Germinal center (tissue), 1 donor: ENCODE measurements at places on chromosomes 1 and 21.
A peak's percentile ranks its signal among the peaks of the same experiment; 100 is the strongest.

DNA sequence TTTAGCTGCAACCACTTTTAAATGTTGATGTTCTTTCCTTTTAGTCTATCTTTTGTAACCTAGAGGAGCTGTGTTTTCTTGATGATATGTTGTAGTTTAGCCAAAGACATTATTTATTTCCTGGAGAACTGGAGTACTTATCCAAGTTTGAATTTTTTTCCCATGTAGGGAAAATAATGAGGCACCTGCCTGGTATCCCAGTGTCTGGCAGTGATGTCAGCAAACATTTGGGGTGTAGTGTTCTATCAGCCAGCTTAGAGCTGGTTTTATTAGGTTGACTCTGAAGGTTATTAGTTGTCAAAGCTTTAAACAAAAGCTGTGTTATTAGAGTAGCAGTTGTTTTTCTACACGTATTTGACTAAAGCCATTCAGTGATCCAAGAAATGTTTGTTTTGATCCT is 3.2 kb downstream of the CTPS1 start:
- no peak for DNase-seq

GRCh38 chr1:81999364-81999763 is 198.6 kb downstream of the ADGRL2 start:
- no peak for DNase-seq

DNA sequence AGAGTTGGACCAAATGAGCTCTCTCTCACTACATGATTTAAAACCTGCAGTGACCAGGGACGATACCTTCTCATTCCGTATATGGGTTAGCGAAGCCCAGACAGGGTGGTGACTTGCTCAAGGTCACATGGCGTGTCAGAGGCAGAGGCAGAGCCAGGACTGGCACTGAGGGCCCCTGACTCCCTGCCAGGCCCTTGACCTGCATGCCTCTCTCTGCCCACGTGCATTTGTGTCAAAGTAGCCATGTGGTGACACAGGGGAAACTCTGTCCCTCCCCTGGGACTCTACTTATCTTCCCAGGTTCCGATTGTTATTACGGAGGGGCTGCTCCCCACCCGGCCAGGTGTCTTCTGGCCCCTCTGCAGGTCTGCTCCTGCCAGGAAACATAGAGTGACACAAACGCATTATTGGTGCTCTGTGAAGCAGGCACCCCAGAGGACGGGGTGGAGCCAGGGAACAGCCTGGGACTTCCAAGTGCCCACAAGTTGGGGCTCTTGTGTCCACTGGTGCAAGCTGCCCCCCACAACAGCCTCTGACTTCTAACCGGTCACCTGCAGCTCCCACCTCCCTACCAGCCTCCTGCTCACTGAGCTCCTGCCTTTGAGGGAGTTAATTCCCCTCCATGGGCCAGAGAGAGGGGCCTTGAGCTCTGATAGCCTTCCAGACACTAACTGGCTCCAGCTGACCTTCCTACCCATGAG is 7.3 kb upstream of the TINAGL1 start:
- DNase-seq: no peak

DNA sequence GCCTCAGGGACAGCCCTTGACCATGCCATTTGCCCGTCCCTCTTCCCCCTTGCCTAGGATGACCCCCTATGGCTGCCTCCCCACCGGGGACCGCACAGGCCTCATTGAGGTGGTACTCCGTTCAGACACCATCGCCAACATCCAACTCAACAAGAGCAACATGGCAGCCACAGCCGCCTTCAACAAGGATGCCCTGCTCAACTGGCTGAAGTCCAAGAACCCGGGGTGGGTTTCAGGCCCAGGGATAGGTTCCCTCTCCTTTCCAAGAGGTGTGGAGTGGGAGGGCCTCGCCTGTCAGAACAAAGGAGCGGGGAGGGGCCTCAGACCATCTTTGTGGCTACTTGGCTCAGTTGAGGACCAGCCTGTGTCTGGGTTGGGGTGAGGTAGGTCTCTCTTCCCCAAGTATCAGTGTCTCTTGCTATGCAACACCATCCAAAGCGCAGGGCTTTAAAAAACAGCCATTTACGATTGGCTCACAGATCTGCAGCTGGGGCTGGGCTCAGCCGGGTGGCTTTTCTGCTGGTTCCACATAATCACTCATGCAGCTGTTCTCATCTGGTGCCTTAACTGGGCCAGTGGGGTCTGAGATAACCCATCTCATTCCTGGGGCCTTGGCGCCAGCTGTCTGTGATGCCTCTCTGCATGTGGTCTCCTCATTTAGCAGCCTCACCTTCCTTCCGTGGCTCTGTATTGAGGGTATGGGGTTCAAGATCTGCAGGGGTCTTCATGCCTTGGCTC is 71.7 kb downstream of the PIK3CD start:
- DNase-seq: no peak

DNA sequence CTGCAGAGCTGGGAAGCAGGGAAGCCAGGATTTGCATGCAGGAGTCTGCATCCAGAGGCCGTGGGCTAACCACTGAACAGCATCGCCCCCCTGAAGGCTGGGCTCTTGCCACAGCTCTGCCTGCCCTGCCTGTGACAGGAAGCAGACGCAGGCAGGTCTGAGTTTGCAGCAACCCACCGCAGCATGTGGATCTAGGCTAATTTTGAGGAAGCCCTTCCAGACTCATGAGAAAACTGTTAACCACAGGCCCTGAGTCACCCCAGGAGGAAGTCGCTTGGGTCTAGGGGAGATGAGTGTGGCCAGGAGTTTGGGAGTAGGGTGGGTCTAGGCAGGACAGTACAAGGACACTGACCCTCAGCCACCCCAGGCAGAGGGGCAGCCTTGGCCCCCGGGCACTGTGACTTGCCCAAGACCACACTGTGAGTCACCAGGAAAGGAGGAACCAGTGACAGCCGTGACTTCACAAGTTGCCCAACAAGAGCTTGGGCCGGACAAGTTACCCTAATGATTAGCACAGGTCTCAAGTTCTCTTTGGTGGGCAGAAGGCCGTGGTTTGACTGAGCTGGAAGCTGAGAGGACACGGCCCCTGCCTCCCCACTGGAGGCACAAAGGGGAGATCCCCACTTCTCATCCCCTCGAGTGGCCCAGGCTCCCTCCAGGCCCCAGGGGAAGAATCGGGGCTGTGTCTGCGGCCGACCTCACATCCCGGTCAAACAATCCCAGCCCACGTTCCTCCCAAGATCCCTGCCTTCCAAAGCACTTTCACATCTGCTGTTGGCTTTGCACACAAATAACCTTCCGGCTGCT is 826 bp downstream of the LAPTM5 start:
- peak; percentile 53 for DNase-seq

DNA sequence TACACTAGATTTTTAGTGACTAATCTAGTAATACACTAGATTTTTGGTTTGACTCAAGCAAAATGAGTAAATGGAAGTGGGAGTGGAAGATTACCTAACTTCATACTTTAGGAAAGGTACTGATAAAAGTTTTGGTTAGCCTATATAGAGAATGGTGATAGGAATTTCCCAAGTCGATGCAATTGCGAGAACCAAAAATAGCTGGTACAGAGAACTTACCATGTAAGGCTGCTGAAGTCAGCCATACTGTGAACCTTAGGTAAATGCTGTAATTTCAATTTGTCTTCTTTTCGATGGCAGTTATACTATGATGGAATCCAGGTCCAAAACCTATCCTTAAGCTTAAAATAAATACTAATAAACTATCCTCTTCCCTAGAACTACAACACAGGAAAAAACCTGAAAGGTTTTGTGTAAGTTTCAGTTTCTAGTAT is 4.6 kb downstream of the PNRC2 start:
- DNase-seq: no peak

GRCh38 chr1:234672349-234673135 is 62.6 kb upstream of the IRF2BP2 start:
- DNase-seq: no peak

DNA sequence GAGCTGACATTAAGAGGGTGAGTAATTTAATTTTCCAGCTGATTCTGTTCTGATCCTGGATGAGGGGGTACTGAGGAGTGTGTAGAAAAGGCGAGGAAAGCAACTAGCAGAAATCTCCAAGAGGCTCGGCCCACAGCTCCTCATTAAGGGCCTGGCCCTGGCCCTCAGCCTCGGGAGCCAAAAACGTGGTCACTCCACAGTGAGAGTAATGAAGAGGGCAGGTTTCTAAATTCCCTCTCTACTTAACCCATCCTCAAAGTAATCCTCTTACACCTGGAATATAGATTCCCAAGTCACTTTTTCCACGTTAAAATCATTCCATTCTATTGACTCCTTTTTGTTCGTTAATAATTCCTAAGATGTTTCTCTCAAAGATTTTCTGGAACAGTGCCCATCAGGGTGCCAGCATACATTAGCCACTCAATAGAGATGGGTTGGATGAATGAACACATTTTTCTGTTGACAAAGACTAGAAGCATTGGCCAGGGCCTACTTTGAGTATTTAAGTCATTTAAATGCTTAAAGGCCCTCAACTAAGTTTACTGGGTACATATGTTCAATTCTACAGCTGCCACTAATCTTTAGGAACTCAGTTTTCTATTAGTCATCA is 1.1 kb upstream of the COL11A1 start:
- no peak for DNase-seq

DNA sequence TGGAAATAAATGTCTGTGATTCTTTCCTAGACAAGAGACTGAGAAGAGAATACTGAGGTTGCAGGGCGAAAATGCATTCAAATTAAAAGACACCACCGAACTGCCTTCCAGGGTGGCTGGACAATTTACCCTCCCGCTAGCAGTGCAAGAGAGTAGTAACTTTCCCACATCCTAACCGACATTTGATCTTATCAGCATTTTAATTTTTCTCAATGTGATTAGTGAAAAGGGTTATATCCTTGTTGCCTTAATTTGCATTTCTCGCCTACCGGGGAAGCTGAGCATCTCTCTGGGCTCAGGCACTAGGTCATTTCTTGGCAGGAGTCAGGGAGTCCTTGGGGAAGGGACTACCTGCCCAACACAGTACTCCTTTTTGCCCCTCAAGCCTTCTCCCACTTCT is 2.8 kb downstream of the TNFRSF8 start:
- DNase-seq: no peak

DNA sequence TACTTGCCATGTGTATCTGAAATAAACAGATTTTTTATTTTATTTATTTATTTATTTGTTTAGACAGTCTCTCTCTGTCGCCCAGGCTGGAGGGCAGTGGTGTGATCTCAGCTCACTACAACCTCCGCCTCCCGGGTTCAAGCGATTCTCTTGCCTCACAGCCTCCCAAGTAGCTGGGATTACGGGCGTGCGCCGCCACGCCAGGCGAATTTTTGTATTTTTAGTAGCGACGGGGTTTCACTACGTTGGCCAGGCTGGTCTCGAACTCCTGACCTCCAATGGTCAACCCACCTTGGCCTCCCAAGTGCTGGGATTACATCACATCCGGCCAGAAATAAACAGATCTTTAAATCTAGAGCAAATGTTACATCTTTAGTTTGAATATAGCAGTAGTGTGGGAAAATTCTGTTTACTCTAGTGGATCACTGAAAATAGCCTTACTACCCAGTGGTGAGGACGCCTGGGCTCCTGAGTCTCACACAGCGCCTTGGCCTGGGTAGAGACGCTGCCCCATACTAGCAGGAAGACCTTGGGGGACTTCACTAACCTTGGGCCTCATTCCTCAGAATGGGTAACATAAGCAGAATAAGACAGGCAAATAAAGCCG is 709 bp downstream of the GART start:
- DNase-seq: peak; percentile 26

GRCh38 chr1:165696625-165697100 is 1.7 kb downstream of the ALDH9A1 start:
- DNase-seq: no peak

- DNase-seq: no peak
Measured at GRCh38 chr1:188355082-188355481, 1526.3 kb downstream of the PLA2G4A start.

GRCh38 chr21:14243874-14244273 is 27.9 kb downstream of the RBM11 start:
- DNase-seq: no peak

- no peak for DNase-seq
Measured at GRCh38 chr21:45817345-45817744, 164.2 kb upstream of the COL6A1 start.

DNA sequence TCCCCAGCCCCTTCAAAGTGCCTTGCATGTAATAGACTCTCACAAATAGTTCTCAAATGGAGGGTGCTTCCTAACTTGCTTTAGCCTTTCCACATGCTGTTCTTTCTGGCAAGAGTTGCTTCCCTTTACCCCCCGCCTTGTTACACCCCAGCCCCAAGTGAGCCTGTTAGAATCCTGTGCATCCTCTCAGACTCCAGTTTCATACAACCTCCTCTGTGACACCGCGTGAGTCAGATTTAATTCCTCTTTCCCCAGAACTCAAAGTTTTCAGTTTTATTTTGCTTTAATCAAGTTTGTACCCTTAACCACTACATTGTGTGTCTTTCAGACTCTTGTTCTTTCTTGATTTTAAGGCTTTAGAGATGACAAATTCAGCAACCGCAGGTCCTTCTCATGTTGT is 234.5 kb upstream of the HOOK1 start:
- no peak for DNase-seq

DNA sequence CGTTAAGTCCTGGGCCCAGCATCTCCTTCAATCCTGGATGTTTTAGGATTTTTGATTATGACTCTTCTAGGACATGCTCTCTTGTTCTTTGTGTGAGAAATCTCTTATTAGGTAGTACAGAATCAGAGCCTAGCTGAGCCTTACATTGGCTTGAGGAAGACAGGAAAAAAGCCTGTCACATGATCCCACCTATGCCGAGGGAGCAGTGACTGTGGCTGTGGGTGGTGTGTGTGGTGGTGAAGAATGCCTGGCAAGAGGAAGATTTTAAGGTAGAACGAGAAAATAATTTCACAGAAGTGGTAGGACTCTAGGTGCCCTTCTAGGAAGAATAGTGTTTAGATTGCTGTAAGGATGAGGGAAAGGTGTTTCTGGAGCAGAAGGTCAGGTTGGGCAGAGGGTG is 449.5 kb upstream of the PROX1 start:
- DNase-seq: no peak

DNA sequence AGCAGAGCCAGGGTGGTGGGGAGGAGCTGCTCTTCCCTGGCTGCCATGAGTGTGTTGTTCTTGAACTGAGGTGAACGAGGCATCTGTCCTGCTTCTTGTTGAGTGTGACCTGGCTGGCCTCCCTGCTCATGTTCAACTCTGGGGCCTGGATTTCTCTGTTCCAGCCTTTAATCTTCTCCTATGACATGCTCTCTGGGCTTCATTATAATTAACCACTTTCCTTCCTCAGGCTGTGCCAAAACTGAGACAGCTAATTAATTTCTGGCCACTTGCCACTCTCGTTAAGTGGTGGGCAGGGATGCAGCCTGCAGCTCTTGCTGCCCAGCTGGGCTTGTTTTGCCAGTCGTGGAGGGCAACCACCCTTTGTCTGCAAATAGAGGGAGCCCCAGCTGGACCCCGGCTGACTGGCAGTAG is 23.3 kb downstream of the OPRD1 start:
- no peak for DNase-seq

DNA sequence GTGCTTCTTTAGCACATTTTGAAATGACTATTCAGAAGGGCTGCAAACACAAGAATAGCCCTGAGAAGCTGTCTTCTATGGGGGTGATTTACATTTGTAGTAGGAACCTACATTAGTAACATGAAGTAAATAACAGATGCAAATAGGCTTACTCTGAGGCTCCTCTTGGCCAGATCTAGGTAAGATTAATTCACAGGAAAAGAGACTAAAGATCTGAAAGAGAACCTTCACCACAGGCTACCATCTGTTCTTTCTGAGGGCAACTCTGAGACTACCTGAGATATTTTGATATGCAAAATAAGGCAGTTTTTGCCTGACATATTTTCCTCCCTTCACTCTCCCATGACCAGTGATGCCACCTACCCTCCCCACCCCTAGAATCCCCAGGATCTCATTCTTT is 1267.8 kb downstream of the PLA2G4A start:
- no peak for DNase-seq
